CD14-positive monocyte (primary cell): ENCODE measurements at places on chromosomes 3 and 15. TPM values are rescaled to one million over a fixed set of nuclear protein-coding genes. Genes with fewer than 3 reads are reported as not detected.

OR5H1 gene
- polyA plus RNA-seq, result not detected

DNA sequence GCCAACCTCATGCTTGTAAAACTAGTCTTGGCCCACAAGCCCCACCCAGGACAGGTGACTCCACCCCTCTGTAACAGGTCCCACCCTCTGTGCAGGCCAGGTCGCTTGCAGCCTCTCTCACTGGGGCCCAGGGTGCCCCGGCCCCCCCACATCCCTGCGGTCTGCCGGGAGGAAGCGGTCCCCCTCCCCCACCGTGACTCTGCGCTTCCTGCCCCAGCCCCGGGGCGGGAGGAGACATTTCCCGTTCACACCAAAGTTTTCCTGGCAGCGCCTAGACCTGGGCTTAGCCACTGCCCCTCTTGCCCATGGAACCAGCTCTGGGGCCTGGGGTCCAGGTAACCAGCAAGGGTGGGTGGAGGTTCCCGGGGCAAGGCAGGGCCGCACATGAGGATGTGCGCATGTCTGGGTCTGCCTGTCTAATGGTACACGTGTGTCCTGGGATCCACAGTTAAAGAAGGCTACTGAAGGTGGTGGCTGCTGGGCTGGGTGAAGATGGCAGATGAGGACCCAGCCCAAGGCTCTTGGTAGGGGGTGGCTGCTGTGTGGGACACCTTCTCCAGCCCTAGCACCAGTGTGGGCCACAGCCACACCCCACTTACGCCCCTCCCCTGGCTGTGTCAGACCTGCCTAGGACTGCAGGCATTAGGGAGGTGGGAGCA is 8.4 kb downstream of the NBEAL2 start:
- H3K4me3 ChIP-seq, result peak overlapping the region; percentile 55
- DNase-seq, result peak; percentile 79
- peaks cover 96% of the 10 kb centered on the region for H3K4me1 ChIP-seq
- peaks cover 26% of the 10 kb centered on the region for H3K36me3 ChIP-seq

GRCh38 chr15:35690089-35690488 is 144.1 kb upstream of the DPH6 start:
- H3K4me3 ChIP-seq, result no peak overlapping the region
- H3K4me1 ChIP-seq, result no peaks in the 10 kb centered on the region
- no peaks in the 10 kb centered on the region for H3K36me3 ChIP-seq
- H3K27me3 ChIP-seq, result no peaks in the 10 kb centered on the region
- no peak overlapping the region for H3K27ac ChIP-seq

- peaks cover 9% of the 10 kb centered on the region for H3K4me1 ChIP-seq
- H3K36me3 ChIP-seq, result no peaks in the 10 kb centered on the region
- no peak overlapping the region for H3K27ac ChIP-seq
- no peak overlapping the region for H3K4me3 ChIP-seq
Measured at GRCh38 chr3:187085021-187085666, 54.2 kb downstream of the RPL39L start.

C3orf62 gene
- 1.0 TPM for polyA plus RNA-seq

DNA sequence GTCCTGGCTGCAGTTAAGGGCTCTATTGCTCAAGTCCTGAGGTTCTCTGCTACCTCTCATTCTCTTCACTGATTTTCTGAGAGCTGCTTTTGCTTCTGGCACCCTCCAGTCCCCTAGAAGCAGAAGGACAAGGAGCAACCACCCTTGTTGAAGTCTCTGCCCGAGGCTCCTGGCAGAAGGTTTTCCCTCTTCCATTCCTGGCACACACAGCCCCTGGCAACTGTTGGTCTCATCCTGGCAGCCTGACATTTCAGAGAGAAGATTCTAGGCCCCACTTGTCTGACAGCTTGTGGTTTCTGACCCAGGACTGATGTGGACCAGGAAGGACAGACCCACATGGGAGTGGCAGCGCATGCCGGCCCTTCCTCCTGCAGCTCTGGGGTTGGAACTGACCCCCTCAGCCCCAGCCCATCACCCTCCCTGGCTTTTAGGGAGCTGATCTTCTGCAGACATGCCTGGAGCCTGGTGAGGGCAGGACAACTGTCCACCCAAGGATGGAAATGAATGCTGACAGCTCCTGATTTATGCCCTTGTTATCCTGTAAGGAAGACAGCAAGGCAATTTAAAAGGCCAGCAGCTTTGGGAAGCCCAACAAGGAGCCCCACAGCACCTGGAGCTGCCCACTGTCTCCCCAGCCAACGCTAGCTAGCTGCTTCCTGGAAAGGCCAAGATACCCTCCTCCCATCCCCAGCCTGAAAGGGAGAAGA is 13.0 kb upstream of the NTRK3 start:
- no peaks in the 10 kb centered on the region for H3K4me1 ChIP-seq
- H3K27me3 ChIP-seq, result no peaks in the 10 kb centered on the region
- no peak overlapping the region for H3K4me3 ChIP-seq
- DNase-seq, result no peak
- H3K27ac ChIP-seq, result no peak overlapping the region
- no peaks in the 10 kb centered on the region for H3K36me3 ChIP-seq

DNA sequence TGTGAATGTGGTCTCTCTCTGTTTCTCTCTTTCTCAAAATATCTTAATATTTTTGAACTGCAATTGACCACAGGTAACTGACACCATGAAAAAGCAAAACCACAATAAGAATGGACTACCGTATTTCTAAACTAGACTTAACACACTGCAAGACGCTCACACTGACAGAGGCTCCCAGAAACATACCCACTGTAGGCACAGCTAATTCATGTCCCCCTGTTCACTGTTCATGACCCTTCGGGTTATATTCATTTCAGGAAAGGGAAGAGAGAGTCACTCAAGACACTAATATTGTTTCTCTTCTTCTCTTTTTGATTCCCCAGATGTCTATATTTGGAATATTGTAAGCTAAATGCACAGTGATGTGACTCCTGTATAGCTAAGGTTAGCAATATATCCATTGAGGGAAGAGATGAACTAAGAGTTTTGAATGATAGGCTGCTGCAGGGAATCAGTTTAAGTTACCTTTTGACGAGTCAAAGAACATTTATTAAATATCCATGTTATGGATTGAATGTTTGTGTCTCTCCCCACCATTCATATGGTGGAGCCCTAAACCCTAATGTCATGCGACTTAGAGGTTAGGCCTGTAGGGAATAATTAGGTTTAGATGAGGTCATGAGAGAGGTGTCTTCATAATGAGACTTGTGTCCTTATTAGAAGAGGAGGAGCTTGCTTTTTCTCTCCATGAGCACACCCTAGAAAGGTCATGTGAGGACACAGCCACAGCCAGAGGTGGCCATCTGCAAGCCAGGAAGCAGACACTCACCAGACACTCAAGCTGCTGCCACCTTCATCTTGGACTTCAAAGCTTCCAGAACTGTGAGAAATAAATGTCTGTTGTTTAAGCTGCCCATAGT is 216.6 kb upstream of the GRM7 start:
- no peaks in the 10 kb centered on the region for H3K4me1 ChIP-seq
- no peak overlapping the region for H3K4me3 ChIP-seq
- DNase-seq, result no peak
- no peak overlapping the region for H3K27ac ChIP-seq

DNA sequence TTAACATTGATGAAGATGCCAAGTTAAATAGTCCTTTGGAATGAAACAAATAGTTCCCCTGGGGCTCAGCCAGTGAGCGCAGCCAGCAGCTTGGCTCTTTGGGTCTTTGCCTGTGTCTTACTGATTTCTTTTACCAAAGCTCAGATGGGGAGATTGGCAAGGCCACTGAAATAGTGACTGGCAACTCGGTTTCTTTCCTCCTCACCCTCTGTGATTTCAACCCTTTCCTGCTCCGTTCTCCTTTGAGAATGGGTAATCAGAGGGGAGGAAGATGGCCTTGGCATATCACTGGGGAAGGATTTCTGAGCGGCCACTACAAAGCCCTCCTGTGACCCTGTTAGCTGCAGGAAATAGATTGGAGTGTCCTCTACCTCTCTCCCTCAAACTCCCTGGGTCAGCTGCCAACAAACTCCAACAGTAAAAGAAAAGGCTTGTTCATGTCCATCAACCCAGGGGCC is 337.1 kb upstream of the LRRFIP2 start:
- H3K4me3 ChIP-seq, result no peak overlapping the region
- H3K27me3 ChIP-seq, result no peaks in the 10 kb centered on the region

DNA sequence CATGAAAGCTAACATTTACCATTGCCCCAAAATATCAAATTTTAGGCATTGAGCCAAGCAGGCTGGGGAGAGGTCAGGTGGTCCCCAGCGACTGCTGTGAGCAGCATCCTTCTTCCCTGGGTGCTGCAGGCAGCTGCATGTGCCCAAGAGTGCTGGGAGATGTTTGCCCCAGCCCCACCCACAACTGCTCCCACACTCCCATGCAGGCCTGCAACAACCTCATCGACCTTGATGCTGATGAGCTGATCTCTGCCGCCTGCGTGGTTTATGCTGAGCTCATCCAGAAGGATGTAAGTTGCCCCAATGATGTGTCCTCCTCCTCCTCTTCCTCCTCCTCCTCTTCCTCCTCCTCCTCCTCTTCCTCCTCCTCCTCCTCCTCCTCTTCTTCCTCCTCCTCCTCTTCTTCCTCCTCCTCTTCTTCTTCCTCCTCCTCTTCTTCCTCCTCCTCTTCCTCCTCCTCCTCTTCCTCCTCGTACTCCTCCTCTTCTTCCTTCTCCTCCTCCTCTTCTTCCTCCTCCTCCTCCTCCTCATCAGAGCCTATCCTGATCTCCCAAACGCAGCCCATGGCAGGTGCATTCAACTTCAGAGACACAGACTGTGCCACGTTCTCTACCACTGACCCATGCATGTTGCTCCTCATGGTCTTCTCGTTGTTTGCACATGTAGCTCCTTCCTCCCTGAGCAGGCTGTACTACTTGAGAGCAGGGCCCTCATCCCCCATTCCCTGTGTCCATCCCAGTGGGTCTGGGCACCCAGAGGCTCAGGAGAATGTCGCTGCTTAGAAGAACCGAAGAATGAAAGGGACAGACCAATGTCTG is 15.1 kb downstream of the TBC1D21 start:
- DNase-seq, result no peak
- H3K27me3 ChIP-seq, result no peaks in the 10 kb centered on the region
- no peak overlapping the region for H3K4me3 ChIP-seq
- H3K27ac ChIP-seq, result no peak overlapping the region
- H3K36me3 ChIP-seq, result no peaks in the 10 kb centered on the region
- H3K4me1 ChIP-seq, result no peaks in the 10 kb centered on the region

FEZF2 gene
- not detected for polyA plus RNA-seq

DNA sequence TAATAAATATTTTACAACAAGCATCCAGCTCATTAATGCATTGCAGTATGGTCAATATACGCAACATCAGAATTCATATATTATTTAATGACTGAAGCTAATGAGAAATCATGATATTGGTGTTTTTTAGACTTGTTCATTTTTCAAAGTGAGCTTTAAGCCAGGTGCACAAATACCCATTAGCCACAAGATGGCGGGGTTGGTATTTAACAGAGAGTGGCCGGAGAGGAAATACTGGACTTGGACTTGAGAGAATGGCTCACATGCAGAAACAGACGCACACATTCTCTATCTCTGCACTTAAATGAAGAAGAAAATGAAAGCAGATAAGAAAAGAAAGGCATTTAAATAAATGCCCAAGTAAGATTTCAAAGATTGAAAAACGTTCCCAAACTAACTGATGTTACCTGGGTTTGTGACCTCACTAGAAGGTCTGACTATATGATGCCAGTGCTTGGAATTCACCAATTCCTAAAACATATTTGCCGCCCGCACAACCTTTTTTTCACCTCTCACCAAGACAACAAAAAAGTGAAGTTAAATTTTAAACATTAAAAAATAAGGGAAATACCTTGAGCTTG is 21.2 kb upstream of the CRBN start:
- H3K4me3 ChIP-seq, result no peak overlapping the region
- no peaks in the 10 kb centered on the region for H3K36me3 ChIP-seq
- no peaks in the 10 kb centered on the region for H3K27me3 ChIP-seq
- H3K27ac ChIP-seq, result no peak overlapping the region

TCTA gene
- polyA plus RNA-seq, result 26.7 TPM

DNA sequence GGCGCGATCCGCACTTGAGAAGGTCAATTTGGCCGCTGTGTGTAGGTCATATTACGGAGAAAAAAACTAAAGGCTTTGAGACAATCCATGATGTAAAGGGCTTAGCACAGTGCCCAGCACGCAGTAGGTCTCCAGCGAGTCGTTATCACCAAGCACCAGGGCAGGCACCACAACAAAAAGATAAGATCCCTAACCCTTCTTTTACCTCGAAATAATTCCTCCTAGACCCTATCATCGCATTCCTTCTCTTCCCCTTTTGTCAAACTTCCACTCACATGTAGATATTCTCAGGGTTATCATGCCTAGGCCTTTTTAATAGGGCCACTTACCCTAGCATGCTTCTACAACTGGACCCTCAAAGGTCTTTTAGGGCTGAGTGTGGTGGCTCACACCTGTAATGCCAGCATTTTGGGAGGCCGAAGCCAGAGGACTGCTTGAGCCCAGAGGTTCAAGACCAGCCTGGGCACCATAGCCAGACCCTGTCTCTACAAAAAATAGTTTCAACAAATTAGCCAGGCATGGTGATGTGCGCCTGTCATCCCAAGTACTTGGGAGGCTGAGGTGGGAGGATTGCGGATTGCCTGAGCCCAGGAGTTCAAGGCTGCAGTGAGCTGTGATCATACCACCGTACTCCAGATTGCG is 13.5 kb downstream of the ZNF774 start:
- H3K27me3 ChIP-seq, result no peaks in the 10 kb centered on the region
- peaks cover 47% of the 10 kb centered on the region for H3K4me1 ChIP-seq
- H3K4me3 ChIP-seq, result no peak overlapping the region
- no peaks in the 10 kb centered on the region for H3K36me3 ChIP-seq
- no peak overlapping the region for H3K27ac ChIP-seq

GRCh38 chr3:139694542-139694941 is 16.8 kb upstream of the NMNAT3 start:
- H3K4me3 ChIP-seq, result no peak overlapping the region
- H3K27me3 ChIP-seq, result no peaks in the 10 kb centered on the region
- H3K36me3 ChIP-seq, result no peaks in the 10 kb centered on the region
- no peak overlapping the region for H3K27ac ChIP-seq
- H3K4me1 ChIP-seq, result no peaks in the 10 kb centered on the region

DNA sequence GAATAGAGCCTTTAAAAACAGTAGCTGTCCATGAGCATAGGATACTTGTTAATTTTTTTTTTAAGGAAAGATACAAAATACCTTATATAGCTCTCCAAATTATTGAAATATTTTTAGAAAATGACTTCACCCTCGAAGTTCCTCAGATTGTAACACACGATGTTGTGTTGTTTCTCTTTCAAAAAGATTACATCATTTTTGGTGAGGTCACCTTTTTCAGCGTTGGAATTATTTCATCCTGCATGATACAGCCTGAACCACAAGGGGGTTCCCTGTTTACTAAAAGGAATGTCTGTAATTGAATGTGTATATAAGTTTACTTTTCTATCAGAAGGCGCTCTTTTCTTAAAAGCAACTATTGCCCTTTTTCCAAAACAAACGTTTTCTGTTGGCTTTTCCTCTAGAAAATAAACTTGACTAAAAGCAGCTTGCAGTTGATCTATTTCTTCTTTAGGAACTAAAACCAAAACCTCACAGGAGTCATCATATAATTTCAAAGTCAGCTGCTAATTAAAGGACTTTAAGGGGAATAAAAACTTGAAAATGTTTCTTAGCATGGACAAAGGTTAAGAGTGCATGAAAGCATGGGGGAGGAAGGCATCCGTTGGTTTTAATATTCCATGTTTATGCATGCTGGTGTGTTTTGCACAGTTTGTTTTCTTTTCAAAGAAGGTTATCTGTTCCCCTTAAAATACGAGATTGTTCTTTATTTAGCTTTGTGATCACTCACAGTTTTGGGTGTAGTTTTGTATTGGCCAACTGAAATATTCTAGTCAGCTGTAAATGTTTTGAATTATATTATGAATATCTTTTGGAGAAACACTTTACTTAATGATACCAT is 29.4 kb downstream of the LYSMD4 start:
- DNase-seq, result peak; percentile 87
- H3K27me3 ChIP-seq, result no peaks in the 10 kb centered on the region
- H3K4me3 ChIP-seq, result no peak overlapping the region
- peak overlapping the region; percentile 62 for H3K27ac ChIP-seq
- H3K36me3 ChIP-seq, result peaks cover 16% of the 10 kb centered on the region
- peaks cover 11% of the 10 kb centered on the region for H3K4me1 ChIP-seq

CYP8B1 gene
- not detected for polyA plus RNA-seq
